ENCODE measurements at places on chromosomes 2 and 18.

GRCh38 chr2:16194530-16194929 lies 254.2 kb downstream of the MYCN start:
- no peak for DNase-seq

DNA sequence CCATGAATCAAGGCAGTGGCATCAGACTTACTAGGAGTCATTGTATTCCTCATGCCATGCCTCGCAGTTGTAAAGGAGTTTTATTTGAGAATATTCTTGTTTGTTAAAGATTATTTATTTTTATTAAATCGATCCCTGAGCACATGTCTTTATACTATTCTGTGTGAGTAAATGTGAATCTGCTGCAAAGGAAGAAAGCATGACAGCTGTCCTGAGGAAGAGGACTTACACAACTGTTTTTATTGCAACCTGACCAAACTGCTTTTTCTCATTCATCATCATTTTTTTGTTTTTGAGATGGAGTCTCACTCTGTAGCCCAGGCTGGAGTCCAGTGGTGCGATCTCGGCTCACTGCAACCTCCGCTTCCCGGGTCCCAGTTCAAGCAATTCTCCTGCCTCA lies 34.1 kb downstream of the INO80D start:
- DNase-seq: no peak

DNA sequence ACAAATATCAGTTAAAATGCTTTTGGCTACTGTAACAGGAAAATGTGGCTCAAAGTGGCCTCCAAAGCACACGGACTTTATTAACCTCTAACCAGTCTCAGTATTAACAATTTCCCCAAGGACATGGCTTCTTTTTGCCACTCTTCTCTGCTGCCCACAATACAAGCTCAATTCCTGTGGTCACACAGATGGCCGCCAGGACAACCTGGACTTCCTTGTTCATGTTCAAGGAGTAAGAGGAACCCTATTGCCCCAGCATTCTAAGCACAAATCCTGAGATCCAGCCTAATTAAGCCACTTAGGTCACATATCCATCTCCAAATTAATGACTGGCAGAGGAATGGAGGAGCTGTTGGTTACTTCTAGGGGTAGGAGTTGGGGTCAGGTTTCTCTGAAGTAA lies 38.2 kb downstream of the AOX1 start:
- DNase-seq: no peak

GRCh38 chr18:5073026-5073944 lies 123.8 kb downstream of the AKAIN1 start:
- no peak for DNase-seq

- no peak for DNase-seq
These were observed 602.4 kb downstream of the METTL4 start for GRCh38 chr18:1968801-1969498.

DNA sequence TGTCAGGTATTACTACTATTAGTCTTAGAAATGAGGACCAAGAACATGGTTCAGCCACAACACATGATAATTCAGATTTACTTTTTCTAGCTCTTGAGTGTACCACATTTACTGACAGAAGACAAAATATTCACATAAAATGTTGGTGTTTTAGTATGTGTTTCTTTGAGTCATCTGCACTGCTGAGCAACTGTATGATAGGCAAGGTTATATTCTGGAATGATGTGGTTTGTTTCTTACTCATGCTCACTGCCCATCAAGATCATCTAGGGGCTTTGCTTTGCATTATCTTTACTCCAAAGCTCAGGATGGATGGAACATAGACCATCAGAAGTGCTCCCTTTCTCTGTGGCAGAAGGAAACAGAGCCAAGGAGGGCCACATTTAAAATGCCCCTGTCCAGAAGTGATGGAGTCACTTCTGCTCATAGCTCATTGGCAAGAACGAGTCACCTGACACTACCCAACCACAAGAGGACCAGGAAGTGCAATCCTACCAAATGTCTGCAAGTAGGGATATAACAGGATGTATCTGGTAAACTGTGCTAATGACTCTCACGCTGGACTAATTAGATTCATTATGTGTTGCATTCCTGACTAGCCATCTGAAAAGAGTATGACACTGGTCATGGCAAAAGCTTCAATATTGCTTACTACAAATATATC lies 81.5 kb downstream of the DIS3L2 start:
- peak; percentile 8 for DNase-seq

DNA sequence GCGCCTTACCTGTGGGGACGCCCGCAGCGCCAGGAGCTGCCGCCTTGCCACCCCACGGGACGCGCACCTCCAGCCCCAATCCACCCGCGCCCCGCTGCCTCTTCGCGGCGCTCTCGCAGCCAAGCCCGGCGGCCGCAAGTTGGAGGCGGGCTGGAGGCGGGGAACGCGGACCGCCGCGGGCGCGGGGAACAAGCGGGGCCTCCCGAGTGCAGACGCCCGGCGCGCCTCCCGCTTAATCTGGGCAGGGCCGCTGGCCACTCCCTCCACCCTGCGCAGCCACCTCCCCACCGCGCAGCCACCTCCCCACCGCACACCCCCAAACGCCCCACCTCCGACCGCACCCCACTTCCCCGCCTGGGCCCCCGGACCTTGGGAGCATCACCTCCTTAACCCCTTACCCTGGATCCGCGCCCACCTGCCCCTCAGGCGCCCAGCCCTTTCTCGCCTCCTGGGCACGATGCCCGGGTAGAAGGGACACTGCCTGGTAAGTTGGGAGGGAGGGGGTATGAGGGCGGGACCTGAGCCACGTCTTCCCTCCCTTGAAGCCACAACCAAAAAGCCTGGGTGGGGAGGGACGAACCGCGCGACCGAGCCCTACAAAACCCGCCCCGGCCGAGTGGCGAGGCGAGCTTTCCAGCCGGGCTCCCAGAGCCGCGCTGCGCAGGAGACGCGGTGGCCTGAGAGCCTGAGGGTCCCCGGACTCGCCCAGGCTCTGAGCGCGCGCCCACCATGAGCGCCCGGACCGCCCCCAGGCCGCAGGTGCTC lies at the start of the genes COL4A3 and COL4A4:
Gene COL4A3 (plus strand): TSS at position 627 of the 765 bp plus-strand sequence. CDS start 103 bp downstream, at position 730.
Gene COL4A4 (minus strand): TSS at position 208 of the 765 bp plus-strand sequence. CDS start 16,722 bp downstream, outside the sequence.
- no peak for DNase-seq

GRCh38 chr2:219344751-219345430 lies 12.3 kb upstream of the RESP18 start:
- DNase-seq: no peak

DNA sequence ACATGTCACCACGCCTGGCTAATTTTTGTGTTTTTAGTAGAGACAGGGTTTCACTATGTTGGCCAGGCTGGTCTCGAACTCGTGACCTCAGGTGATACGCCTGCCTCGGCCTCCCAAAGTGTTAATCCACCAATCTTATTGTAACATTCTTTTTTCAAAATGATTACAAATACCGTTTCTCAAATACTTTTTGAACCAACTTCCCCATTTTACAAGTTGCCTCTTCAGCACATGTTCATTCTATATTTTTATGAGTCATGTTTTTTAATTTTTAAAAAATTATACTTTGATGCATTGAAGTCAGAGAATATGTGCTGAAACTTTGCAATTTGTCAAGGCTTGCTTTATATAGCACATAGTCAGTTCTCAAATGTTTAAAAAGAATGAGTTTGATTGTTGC lies 58.2 kb downstream of the QPCT start:
- no peak for DNase-seq

- no peak for DNase-seq
These were observed 7.1 kb downstream of the PCBP1 start for GRCh38 chr2:70094171-70094977.

GRCh38 chr2:109243526-109244303 lies 114.7 kb downstream of the SH3RF3 start:
- DNase-seq: no peak

GRCh38 chr2:105697781-105698449 lies 46.8 kb upstream of the NCK2 start:
- DNase-seq: no peak

DNA sequence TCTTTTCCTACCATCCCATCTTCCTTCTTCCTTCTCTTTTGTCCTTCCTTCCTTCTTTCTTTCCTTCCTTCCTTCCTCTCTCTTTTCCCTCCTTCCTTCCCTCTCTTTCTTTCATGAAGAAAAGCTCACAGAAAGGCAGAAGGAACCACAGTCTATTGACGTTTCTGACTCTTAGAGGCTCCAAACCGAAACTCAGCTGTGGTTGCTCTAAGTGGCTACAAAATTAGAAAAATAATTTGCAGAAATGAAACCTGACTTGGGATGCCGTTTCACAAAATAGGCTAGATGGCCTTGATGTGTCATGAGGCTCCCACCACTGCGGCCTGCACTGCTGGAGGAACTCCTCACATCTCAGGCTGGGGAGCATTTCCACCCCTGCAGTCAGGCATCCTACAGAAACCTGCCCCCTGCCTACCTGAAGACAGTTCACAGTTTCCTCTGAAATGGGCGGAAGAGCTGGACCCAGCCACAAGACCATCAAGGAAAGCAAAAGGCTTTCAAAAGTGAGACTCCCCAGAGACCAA lies 165.6 kb downstream of the SMAD7 start:
- DNase-seq: no peak

GRCh38 chr2:126642031-126642430 lies 13.9 kb upstream of the GYPC start:
- DNase-seq: no peak

GRCh38 chr2:133843091-133843490 lies 274.8 kb upstream of the NCKAP5 start:
- no peak for DNase-seq

GRCh38 chr18:41128545-41128944 lies 826.5 kb upstream of the PIK3C3 start:
- no peak for DNase-seq

DNA sequence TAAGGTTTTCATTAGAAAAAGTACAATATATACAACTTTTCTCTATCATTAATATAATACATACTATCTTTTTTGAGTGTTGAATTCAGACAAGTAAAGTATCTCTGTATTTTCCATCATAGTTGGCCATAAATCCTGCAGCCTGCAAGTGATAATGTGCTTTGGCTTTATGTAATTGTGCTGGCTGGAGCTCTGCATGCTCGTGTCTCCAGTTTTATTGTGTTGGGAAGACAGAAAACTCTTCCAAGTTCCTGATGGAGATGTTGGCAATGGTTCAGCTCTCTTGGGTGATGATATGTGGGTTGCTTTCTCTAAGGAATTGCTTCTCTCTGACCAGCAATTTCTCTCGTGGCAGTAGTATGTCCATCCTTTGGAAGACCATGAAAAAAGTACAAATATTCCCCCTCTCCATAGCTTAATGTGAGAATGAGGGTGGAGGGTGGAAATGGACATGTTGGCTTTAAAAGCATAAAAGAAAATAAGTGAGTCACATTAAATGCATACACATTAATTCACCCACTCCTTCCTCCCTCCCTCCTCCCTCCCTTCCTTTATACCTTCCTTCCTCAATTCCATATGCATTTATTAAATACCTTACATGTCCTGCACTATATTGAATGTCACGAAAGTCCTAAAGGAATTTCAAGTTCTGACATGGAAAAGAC lies 344.2 kb downstream of the MTX2 start:
- peak; percentile 78 for DNase-seq

- no peak for DNase-seq
These were observed 128.6 kb upstream of the HDAC4 start for GRCh38 chr2:239529313-239530015.

- no peak for DNase-seq
These were observed 547.1 kb upstream of the ZEB2 start for GRCh38 chr2:145066856-145067548.

DNA sequence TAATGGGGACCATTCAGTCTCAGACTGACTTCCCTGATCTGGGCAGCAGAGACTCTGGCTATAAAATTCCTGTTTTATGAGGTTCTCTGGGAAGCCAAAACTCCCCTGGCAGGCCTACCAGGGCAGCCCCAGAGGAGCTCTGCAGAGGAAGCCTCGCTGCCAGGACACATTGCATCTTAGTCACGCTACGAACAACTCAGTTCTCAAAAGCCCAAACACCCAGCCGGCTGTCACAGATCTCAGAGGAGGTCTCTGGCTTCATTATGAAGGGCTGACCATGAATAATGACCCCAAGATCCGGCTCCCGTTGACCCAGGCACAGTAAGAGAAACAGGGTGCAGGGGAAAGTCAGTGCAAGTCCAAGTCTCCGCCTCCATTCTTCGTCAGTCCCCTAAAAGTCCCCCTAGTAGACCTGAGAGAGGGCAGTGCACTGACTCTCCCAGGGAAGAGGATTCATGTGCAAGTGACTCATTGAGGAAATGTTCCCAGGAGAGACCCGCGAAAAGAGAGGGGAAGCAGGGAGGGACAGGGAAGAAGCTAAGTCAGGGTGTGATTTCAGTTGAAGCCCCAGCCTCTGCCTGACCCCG lies 212.3 kb downstream of the CYP26B1 start:
- peak; percentile 95 for DNase-seq

- no peak for DNase-seq
These were observed 167.1 kb downstream of the PDE1A start for GRCh38 chr2:182259629-182260150.

- DNase-seq: no peak
These were observed 160.8 kb upstream of the KYNU start for GRCh38 chr2:142716463-142717242.

- no peak for DNase-seq
These were observed 55.0 kb upstream of the PEX13 start for GRCh38 chr2:60962528-60962927.

GRCh38 chr18:3250237-3251107 lies 2.9 kb downstream of the MYL12A start:
- peak; percentile 81 for DNase-seq

DNA sequence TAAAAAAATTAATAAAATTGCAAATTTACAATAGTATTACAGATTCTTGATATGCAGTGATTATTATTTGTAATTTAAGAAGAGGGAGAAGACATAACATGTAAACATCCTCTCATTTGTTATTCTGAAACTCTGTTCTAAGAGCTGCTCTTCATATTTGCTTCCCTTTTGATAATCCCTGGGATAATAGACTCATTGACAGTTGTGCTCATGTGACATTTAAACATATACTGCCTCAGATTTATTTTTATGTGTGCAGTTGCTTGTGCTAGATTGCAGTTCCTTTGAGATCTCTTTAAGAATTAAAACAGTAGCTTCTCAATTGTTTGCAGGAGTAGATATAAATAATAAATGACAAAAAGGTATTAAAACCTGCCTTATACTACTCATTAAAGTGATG lies 605.1 kb upstream of the CNTNAP5 start:
- no peak for DNase-seq

DNA sequence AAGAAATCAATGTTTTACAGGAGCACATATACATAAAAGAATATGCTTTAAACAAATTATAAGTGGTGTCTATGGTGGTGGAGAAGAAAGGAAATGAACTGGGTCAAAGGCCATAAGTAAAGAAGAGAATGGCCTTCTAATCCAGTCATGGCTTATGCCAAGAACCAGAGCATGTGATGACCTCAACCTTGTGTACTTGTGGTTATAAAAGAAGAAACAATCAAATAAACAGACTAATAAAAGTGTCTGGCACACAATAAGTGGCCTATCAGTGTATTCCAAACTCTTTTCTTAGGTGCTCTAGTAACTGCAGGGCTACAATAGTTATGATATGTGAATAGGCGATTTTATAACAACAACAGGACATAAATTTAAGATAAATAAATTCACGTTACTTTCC lies 2.6 kb downstream of the SERPINB11 start:
- no peak for DNase-seq

DNA sequence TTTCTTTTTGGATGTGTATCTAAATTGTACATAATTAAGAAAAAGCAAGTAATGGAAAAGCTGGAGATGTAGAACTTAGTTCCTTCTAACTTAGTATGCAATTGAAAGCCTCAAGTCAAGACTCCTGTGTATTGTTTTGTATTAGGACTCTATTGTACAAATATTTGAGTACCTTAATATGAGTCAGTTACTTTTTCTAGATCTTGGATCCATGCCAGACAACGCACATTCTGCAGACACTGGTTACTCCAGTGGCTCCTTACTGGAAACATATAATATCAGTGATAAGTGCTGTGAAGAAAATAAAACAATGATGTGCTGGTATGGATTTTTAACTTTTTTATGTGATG lies 1.5 kb downstream of the SLC39A10 start:
- DNase-seq: no peak

Data from GM04503 (cell line).